ENCODE measurements at places on chromosomes 5 and 9. TPM values are rescaled to one million over a fixed set of nuclear protein-coding genes. Genes with fewer than 3 reads are reported as not detected.

DNA sequence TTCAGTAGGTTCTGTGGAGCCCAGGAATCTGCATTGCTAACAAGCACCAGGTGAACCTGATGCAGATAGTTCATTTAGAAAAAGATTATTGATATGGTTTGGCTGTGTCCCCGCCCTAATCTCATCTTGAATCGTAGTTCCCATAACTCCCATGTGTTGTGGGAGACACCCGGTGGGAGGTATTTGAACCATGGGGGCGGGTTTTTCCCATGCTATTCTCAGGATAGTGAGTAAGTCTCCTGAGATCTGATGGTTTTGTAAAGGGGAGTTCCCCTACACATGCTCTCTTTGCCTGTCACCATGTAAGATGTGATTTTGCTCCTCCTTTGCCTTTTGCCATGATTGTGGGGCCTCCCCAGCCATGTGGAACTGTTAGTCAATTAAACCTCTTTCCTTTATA, 212.0 kb downstream of the RAB3C start:
- no peak for DNase-seq

DNA sequence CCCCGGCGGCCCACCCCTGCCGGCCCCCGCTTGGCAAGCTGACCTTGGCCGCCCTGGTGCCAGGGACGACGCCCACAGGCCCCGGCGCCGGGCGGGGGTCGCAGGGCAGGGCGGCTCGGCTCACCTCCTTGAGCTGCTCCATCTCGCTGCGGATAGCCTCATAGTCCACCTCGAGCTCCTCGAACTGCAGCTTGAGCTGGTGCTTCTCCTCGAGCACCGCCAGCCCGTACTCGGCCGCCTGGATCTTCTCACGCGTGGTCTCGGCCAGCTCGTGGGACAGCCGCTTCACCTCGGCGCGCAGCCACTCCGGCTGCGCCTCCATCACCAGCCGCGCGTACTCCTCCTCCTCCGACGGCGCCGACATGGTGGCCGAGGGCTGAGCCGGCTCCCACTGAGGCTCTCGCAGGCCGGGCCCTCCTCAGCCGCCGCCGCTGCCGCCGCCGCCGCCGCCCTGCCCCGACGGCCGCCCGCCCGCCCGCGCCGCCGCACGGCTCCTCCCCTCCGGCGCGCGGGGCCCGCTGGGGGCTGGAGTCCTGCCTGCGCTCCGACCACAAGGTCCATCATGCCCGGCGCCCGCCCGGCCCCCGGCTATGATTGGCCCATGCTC, at the start of gene BICD2:
Gene BICD2 (minus strand): TSS at position 453 of the 607 bp plus-strand sequence. CDS start 89 bp downstream, at position 364.
- DNase-seq, result no peak

- DNase-seq, result no peak
Measured at GRCh38 chr5:157867751-157868387, 8.9 kb upstream of the CLINT1 start.

DNA sequence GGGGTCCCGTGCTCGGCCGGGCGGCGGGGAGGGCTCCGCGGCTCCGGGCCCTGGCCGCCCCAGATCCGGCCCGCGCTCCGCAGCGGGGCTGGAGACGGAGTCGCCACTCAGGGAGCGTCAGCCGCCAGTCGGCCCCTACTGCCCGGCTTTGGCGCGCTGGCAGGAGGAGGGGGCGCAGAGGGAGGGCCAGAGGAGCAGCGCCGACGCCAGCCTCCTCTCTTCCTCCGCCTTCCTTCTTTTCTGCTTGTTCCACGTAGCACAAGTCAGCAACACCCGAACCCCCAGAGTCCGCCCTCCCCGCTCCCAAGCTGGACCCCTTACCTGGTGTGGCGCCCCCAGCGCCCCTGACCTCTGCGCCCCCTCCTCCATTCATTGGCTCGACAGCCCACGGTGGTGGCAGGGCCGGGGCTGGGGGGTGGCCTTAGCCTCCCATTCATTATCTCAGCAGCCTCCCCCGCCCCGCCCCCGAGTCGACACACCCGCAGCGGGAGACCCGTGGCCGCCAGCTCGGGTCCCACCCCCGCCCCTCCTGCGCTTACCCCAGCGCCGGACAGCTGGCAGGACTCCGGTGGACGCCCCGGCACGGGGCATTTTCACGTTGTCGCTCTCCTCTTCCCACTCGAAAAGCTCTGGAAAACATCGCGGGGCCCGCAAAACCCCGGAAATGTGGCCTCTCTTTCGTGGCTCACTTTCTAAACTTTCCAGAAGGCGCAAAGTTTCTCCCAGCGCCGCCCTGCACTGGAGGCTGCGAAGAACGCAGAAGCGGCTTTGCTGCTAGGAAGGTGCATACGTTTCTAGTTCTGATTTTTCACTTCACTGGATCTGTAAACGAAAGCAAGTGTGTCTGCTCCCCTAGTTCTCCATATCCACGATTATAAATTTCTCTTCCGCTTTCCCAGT, at the start of gene LPAR1:
Gene LPAR1 (minus strand): TSS at position 140 of the 900 bp plus-strand sequence. CDS start 66,353 bp downstream, outside the sequence.
- DNase-seq, result peak; percentile 34

GRCh38 chr5:8828596-8829322, 717.1 kb downstream of the SEMA5A start:
- DNase-seq, result no peak

DNA sequence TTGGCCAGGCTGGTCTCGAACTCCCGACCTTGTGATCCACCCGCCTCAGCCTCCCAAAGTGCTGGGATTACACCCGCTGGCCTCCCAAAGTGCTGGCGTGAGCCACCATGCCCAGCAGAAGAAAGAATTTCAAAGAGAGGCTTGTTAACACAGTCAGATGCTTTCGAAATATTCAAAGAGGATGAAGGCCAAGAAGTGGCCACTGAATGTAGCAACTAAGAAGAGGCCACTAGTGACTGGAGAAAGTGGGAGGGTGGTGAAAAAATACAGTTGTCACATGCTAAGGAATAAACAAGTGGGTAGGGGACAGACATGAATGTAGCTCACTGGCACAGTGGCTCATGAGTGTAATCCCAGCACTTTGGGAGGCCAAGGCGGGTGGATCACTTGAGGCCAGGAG, 13.0 kb upstream of the TPM2 start:
- DNase-seq, result no peak

DNA sequence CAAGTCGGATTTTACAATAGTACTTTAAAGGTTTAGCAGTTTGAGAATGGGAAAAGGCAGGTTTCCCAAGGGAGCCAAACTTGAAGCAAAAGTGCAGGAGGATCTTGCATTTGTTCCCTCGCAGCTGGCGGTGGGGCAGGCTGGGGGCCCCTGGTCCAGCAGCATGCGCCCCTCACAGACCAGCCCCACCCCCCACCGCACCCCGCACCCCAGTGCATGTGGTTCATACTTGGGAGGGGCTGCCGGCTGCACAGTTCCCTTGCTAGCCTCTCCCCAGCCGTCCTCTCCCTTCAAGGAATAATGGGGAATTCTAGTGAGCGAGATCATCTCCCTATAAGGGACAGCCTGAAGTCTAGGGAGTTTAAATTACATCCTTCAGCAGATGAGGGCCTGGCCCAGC, 273.1 kb upstream of the IRX2 start:
- no peak for DNase-seq

The CCNO gene
- total RNA-seq, result 0.20 TPM

The FAM153A gene
- not detected for total RNA-seq

The ASPN gene
- 0.86 TPM for total RNA-seq

The OTP gene
- total RNA-seq, result not detected
